Fibroblast of skin of right quadriceps (primary cell): ENCODE measurements at places on chromosomes 3 and 15.

GRCh38 chr3:102224171-102224570 is 210.6 kb upstream of the ZPLD1 start:
- DNase-seq: peak; percentile 41

- peak; percentile 14 for DNase-seq
Measured at GRCh38 chr3:114155370-114155821, 23.5 kb downstream of the DRD3 start.

- no peak for DNase-seq
Measured at GRCh38 chr15:92109191-92109873, 255.8 kb downstream of the SLCO3A1 start.

GRCh38 chr15:51793521-51794305 is 35.7 kb upstream of the TMOD3 start:
- no peak for DNase-seq

DNA sequence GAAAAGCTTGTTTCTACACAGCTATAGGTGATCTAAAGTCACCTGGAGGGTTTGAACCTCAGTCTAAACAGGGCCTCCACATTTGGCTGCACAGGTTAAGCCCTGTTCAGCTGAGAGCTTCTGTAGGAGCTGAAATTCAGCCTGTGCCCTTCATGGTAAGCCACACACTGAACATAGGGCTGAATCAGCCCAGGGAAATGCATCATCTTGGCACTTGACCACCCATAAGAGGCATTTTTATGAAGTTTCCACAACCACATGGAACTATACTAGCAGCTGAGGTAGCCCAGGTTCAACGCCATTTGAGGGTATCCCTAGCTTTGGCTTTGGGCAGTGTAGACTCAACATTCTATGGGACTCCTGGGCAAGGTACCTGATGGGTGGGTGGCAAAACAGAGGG is 126.8 kb downstream of the FAM174B start:
- DNase-seq: no peak

GRCh38 chr3:143035466-143036211 is 34.3 kb downstream of the U2SURP start:
- DNase-seq: peak; percentile 3

DNA sequence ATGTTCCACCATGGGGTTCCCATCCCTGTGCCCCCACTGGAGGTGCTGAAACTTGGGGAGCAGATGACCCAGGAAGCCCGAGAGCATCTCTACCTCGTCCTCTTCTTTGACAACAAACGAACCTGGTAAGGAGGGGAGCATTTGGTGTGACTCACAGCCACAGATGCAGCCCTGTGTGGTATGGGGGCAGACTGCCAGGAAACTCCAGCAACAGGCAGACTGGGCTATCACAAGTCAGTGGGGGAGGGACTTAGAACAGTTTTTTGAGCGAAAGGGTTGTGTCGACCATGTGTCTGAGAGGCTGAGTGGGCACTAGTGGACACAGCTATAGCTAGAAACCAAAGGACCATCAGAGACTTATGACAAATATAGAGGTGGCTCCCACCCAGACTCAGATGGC is 3.4 kb upstream of the OGG1 start:
- peak; percentile 75 for DNase-seq

DNA sequence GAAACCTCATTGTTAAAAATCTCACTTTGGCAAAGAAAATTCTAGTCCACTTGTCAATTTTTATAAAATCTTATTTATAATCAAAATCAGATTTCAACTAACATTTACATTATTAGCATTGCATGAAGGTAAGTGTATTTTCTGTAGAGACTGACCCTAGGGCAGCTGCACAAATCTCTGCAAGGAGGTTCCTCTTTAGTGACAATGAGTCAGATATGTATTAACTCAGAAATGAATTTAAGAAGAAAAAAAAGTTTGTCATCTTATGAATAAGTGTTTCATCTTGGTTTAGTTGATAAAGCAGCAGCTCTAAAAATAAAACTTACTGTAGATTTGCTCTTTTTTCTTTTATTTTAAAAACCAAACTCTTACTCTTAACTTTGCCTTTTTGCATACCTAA is 9.0 kb upstream of the GNB4 start:
- DNase-seq: no peak

DNA sequence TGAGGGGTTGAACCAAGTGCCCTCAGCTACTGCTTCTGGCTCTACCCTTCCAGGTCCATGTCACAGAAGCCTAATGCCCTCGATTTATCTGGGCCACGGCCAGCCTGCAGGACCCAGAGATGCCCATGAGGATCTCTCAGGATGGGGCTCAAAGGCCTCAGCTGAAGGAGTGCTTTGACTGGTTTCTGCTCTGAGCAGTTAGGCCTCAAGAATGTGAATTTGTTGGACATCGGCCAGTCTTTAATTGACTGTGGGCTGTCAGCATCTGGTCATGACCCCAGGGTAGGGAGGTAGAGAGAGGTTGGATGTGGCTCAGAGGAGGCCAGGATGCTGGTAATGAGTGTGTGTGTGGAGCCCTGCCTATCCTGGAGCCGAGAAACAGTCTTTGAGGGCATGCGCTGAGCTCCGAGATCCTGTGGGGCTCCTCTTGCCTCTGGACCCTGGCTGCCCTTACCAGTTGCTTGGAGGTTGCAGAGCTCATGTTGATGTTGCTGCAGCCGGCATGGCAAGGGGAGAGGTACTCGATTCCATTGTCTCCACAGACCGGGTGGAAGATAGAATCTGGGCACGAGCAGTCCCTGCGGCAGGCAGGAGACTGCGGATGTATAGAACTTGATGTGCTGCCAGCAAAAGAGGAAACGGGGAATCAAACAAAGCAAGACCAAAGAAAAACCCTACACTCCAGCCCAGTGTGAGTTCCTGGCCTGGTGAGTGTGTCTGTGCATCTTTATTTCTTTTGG is 49.1 kb upstream of the RAB6B start:
- peak; percentile 89 for DNase-seq

- no peak for DNase-seq
Measured at GRCh38 chr15:63335543-63336240, 46.0 kb downstream of the CA12 start.

DNA sequence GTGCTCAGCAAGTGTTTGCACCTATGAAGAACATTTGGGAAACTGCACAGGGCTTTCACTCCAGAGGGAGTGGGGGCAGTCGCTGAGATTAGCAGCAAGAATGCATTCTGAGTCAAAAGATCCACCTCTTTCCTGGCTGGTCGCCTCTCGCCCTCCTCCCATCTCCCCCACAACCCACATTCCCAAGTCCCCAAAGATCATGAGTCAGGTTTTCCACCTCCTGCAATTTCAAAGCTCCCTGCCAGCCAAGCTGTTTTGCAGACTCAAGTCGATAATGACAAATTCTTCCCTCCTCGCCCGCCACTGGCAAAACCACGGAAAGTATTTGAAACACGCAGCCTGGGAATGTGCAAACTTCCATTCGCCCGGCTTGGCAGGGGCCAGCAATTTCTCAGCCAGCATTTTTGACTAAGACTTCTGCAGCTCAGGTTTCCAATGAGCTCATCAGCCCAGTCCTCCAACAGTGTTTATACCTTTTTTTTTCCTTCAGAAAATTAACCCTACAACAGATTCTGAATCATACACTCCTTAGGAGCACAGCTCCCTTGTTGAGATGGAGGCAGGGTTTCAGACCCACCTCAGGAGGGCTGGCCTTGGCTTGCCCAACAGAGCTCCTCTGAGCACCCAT is 181.4 kb downstream of the SMAD6 start:
- peak; percentile 100 for DNase-seq

- no peak for DNase-seq
Measured at GRCh38 chr3:194928831-194929577, 243.3 kb downstream of the FAM43A start.

- DNase-seq: peak; percentile 7
Measured at GRCh38 chr15:50134524-50135024, 15.5 kb upstream of the ATP8B4 start.

- DNase-seq: peak; percentile 46
Measured at GRCh38 chr3:138440121-138440521, 5.7 kb downstream of the ESYT3 start.

GRCh38 chr15:100994597-100995446 is 75.7 kb downstream of the LRRK1 start:
- no peak for DNase-seq
